Stimulated activated naive B cell treated with anti-CD40 and anti-IgM and Interleukin-4, amounts not matched to agents 10 μg/mL and 1 μg/mL and 100 μg/mL, for 72 hours (primary cell): ENCODE measurements at places on chromosomes 3 and 15.

DNA sequence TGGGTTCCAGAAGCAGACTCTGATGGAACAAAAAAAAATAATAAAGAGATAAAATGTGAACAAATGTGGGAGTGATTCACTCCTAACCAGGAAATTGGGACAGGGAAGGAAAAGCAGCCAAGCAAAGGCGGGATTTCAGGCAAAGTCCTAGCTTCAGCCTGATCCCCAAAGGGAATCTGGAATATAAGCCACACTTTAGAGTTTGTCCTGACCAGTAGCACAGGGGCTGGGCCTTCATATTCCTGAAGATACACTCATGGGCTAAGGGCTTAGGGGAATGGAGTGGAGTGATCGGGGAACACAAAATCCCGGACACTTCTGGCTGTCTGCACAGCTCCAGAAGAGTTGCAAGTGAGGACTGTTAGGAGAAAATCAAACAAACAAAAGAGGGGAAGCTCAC lies 135.0 kb upstream of the COL8A1 start:
- DNase-seq: no peak

DNA sequence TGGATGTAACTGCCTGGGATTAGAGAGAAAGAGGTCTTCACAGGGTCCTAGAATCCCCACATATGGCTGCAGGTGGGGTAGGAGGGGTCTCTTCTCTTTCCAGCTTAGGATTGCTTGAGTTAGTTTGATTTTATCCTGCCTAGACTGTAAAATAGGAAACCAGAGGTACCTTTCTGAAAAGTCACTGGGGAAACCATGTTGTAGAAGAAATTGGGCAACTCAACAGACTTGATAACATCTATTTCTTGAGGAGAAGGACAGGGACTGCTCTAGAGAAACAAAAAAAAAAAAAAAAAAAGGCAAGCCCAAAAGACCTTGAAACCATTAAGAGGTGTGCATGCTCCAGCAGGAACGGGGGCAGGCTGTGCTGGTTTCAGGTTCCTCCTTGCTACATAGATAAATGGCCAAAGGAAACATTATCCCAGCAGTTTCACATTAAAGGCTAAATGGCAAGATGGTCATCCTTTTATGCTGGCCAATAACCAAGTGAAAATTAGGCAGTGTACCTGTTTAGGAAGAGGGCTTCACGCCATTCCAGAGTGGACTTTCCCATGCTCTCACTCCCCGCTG lies 116.1 kb downstream of the ALDH1A2 start:
- DNase-seq: no peak

DNA sequence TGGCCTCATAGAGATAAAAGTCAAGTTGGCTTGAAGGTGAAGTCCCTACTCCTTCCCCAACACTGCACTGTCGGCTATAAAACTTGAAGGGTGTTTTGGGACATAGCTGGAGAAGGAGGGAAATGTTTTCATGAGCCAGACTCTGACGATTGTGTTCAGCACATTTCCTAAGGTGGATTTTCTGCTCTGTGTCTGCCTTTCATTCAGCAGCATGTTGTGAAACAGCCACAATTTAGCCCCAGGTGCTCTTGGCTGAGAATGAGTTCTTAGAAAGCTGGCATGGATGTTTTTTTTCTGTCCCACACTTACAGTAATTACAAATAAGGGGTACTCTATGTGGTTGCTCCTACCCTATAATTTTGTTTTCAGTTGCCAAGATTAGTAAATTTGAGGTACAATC lies 492.4 kb downstream of the MCTP2 start:
- DNase-seq: no peak

DNA sequence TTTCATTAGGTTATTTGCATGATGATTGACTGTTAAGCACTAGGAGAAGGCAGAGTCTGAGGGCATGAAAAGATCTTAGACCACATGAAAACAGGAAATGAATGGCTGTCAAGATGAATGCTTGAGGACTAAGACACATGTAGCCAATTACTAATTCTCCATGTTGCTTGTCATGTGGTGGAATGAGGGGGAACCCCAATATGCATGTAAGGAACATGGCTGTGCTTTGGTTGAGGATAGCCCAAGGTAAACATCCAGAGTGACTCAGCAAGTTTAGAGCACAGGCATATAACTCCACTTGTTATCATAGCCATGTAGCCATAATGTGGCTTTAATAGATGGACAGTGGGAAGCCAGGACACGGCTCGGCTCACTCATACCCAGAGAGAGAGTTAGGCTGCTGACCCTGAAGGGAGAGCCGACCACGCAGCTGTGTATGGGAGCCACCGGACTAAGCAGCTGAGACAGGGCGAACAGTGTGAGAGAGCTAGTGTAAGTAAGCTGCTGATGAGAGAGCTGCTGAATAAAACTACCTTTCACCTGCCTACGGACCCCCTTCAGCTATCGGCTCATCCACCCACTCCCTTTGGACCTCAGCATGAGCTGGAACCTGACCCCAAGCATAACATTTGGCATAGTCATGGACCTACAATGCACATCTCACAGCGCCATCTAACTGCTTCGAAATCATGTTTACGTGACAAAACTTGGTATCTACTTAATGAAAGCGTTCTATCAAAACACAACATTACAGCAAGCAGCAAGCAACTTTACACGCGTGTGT lies 37.6 kb downstream of the ANO10 start:
- DNase-seq: no peak

DNA sequence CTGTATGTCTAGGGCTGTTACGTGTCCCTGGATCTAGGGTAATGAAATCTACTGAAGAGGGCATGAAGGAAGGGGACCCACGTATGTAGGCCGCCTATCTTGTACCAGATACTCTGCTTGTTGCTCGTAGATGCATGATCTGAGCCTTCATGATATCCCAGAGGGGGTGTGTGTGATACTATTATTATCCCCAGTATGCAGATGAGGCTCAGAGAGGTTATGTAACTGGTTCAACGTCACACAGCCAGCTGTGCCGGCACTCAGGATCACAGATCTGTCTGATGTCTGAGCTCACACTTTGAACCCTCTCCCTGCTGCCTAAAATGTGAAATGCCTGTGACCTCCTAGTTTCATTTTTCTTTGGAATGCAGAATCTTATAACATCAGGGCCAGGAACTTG lies 36.2 kb upstream of the SEC13 start:
- DNase-seq: no peak

- no peak for DNase-seq
Observed at GRCh38 chr3:170826047-170826446, 43.9 kb downstream of the RPL22L1 start.

DNA sequence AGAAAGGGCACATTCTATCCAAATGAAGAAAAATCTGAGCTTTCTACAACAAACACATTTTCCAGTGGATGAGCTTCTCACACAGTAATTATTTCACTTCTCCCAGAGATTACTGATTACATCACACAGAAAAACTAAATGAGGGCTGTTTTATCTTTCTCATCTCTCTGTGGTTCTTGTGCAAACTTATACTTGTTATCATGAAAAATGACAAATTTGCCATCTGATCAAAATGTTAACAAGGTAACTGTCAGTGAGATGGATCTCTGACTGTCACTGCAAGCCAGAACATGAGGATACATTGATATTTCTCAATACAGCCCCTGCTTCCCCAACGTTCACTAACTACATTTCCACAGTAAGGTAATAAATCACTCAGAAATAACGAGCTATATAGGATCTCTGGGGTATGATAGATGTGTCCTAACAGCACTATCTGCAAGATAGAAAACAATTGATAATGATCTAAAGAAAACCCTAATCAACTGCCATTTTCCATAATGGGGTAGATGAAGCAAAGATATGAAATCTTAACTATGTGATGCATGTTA lies 829.3 kb upstream of the CFAP20DC start:
- DNase-seq: no peak

DNA sequence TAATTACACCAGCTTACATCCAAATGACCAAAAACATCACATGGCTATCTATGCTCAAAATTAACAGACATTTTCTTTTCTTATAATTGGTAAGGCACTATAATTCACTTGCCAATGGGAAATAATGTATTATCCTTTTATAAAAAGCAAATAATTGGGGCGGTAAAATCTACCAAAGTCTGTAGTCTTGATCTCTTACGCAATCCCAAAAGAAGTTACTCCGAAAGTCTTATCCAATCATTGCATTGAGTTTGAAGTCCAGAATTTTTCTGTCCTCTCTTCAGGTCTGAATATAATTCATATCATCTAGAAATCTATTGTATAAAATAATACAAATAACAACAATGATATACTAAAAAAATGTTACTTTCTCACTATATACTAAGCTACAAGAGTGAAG lies 273.3 kb upstream of the CADM2 start:
- no peak for DNase-seq

- no peak for DNase-seq
Observed at GRCh38 chr15:62464705-62465104, 299.6 kb upstream of the C2CD4B start.

GRCh38 chr3:9278498-9278897 lies 29.1 kb upstream of the SRGAP3 start:
- DNase-seq: no peak

DNA sequence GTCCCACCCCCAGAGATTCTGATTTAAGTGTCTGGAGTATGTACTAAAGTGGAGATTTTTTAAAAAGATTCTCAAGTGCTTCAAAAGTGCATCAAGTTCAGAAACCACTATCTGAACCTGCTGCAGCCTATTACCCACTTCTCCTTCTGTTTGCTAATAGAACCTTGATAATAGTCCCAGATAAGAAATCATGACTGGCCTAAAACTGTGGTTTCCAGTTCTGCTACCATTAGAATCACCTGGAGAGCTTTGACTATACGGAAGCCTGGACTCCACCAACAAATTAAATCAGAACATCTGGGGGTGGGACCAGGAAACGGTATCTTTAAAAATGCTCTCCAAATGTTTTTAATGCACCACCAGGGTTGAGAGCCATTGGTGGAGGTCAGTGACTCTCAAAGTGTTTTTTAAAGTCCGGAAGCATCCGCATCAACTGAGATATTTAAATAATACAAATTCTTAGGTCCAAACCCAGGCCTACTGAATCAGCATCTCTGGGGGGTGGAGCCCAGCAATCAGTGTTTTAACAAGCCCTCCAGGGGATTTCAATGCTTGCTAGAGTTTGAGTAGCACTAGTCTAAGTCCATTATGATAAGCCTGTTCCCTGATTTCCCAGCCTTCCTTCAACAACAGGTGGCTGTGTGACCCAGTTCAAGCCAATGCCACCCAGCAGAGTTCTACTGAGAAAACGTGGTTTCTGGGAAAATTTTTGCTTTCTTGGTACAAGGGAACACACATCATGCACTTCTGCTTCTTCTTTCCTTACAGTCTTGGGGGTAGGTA lies 45.4 kb upstream of the TIPARP start:
- DNase-seq: no peak

DNA sequence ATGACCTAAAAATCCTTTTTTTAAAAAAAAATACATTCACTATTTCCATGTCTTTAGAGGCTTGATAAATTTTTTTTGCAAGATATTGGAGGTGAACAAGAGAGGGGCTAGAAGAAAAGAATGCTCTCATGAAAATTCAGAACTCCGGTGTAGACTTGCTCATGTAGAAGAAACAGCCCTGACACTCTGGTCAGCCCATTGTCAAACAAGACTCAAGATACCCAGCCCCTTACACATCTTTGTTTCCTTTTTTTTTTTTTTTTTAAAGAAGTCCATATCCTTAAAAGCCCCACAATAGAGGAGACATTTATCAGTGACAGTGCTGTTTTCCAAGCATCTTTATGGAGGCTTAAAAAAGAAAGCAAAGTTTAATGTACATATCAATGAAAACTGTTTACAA lies 196.8 kb upstream of the RORA start:
- DNase-seq: no peak

DNA sequence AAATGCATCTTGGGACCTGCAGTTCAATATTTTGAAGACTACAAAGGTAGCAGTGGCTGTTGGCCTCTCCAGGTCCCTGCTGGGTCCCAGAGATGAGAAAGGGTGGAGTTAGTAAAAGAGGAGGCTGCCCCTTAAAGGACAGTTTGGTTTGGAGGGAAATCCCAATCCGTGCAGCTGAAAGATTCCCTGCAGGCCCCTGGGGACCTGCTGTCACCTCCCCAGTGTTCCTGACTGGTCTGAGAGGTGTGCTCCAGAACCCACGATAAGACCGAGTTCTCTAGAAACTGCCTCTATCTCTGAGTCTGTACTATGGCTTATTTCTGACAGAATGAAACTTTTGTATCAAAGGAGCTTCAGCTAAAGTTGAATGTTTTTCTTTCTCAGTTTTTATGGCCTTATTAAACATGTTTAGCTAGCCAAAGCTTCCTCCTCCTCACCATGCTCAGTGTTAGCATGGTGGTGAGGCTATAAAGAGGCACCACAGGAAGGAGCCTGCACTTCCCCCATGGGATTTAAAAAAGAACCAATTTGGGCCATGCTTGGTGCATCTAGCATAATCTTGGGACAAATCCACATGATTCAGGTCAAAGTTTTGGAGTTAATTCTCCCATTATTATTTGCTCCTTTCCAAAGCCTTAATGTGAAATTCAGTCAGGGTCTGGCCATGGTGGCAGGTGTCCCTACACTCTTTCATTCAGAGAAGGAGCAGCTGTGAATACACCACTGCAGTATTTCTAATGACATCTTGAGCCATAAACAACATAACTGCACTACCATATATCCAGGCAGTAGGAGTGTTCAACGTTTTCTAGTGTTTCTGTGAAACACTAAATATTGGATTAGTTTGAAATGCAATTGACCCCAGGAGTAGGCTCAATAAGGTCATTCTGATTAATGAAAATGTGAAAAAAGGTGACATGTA lies 74.4 kb downstream of the ATP1B3 start:
- DNase-seq: no peak
